NCI-H2081 treated with DMSO at 0.1 percent for 48 hours (cell line): ENCODE measurements at places on chromosomes 12 and 14.

GRCh38 chr12:9404031-9404430 lies 195.8 kb upstream of the PZP start:
- no peak for DNase-seq

DNA sequence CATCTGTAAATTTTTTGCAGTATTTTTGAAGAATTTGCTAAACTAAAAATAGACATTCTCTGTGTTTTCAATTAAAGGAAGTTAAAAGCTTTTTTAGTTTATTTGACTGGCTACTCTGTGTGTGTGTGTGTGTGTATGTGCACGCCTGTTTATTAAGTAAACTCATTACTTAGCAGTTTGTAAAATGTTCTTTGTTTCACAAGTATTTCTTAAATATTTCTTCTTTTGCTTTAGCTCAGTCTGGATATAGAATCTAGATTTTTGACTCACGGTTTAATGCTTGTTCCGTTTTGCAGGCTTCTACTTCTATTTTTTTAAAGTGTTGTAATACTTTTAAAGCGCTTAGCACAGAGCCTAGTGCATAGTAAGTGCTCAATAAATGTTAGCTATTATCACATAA lies 46.5 kb upstream of the KCNMB4 start:
- no peak for DNase-seq

DNA sequence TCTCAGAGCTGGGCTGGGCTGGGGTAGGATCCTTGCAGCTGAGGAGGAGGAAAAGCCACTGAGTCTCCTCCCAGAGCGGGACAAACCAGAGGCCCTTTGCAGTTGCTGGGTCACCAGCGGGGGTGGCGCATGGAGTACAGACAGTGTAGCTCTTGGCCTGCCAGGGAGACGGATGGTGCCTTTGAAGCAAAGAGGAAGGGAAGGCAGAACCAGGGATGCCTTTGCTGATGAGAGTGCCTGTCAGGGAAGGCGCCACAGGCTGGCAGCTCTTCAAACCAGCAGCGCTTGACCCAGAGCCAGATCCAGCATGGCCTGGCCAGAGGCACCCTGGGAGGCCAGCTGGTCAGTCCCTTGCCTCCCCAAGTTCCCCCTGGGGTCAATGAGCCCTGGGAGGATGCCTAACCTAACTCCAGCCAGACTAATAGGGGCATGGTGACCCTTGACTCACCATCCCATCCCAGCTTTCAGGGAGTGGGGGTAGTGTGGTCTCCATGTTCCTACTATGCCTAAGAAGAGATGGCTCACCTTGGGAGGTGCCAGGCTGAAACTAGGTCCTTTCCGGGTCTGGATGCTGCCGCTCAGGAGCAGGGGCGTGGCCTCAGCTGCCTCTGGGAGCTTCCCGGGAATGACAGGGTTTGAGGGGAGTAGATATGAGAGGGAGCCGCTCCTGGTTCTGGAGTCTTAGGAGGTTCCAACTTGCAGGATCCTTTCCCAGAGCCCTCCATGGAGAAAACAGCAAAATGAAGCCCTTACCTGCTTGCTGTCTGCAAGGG lies 19.8 kb downstream of the VASH1 start:
- no peak for DNase-seq

DNA sequence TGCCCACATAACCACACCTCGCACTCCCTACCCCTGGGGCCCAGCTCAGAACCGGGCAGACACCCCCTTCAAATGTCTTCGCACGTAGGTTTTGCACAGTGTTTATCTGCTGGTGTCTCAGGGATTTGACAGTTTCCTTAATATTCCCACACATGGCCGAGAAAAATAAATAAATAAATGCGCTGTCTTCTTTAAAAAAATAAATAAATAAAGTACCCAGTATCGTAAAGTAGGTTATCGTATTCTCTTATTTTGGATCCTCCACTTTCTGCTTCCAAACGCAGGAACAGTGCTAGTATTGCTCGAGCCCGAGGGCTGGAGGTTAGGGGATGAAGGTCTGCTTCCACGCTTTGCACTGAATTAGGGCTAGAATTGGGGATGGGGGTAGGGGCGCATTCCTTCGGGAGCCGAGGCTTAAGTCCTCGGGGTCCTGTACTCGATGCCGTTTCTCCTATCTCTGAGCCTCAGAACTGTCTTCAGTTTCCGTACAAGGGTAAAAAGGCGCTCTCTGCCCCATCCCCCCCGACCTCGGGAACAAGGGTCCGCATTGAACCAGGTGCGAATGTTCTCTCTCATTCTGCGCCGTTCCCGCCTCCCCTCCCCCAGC lies 710 bp upstream of the FOS start:
- DNase-seq, result no peak

- no peak for DNase-seq
These were observed 15.7 kb upstream of the SLC10A1 start for GRCh38 chr14:69812711-69813110.

GRCh38 chr14:61360796-61361525 lies 39.6 kb downstream of the PRKCH start:
- DNase-seq, result no peak

DNA sequence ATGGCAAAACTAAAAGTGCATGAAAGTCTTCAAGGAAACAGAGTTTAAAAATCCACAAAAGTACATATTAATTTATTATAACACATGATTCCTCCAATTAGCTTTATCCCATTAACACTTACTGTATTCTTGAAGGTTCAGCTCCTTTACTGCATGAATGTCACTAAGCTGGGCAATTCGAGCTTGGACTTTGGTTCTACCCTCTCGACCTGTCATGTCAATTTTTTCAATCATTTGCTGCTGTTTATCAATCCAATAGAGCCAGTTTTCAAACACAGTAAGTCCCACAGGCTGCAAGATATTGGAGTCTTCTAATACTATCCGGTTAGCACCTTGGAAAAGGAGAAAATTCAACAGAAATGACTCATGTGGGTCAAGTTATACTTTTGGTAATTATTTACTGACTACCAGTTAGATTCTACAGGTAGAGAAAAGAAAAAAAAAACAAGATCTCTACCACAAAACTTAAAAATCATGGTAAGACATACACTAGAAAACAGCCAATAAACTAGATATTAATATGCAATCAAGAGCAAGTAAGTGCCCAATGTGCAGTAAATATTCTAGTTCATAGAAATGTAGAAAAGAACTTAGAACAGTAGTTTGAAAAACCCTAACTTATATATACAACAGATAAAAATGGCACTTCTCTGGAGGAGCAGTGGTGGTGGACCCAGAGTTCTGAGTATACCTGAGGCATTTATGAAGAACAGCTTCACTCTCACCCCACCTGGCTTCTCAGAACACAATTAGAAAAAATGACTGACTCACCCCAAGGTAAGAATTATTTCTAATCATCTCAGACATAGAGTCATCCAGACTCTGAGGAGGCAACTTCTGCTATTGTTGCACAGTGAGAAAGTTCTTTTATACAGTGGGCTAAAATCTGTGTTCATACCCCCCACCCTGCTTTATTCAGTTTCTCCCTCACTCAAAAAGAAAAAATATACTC lies 67.7 kb downstream of the BCL2L14 start:
- DNase-seq, result no peak

DNA sequence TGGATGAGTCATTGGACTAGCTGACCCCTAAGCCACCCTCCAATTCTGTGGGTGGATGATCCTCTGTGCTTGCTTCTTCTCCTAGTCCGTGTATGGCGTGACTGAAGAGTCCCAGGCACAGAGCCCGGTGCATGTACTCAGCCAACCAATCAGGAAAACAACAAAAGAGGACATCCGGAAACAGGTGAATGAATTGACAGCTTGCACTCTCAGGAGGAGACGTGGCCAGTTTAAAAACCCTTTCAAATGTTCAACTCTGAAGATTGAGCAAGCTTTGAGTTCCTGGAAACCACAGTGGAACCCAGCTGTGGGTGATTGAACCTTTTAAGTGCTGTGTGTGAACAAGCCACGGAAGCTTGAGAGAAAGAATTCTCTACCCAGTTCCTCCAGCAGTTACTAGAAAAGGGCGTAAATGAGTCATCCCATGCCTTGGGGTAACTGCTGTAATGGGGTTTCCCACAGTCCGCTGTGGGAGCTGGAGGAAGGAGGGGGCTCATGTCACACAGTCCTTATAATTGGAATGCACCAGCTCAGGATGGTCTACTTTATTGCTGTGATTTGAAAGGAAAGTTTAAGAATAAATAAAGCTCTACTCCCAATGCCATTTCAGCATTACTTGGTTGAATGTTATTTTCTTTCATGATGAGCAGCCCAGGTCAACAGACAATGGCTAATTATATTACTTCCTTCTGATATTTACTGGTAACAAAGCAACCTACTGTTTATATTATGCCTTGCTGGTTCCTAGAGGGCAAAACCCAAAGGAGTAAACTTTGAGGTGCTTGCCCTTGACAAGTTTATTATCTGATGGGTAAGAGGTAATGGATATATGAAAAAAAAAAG lies 417.0 kb downstream of the DPF3 start:
- DNase-seq, result no peak

DNA sequence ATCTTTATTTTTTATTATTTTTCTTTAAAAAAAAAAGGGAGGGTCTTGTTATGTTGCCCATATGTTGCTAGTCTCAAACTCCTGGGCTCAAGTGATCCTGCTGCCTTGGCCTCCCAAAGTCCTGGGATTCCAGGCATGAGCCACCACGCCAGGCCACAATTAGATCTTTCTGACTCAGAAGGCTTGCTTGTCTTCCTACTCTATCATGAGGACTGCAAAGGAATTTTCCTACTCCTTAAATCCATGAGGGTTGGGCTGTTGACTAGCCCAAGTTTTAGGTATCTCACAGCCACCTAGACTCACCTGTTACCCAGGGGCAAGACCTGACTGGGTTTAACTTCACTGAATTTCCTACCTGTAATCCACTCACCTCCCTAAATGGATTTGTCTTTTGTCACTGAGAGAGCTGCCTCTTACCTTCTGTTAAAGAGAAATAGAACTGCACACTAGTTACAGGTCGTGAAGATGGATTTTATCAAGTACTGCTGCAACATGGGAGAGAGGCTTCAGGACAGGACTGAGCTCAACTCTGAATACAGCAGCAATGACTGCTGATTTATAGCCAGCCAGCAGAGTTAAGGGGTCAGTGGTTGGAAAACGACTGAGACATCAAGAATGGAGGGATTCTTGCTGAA lies 72.3 kb downstream of the B4GALNT3 start:
- no peak for DNase-seq

GRCh38 chr12:14138495-14138894 lies 157.1 kb upstream of the GRIN2B start:
- no peak for DNase-seq

DNA sequence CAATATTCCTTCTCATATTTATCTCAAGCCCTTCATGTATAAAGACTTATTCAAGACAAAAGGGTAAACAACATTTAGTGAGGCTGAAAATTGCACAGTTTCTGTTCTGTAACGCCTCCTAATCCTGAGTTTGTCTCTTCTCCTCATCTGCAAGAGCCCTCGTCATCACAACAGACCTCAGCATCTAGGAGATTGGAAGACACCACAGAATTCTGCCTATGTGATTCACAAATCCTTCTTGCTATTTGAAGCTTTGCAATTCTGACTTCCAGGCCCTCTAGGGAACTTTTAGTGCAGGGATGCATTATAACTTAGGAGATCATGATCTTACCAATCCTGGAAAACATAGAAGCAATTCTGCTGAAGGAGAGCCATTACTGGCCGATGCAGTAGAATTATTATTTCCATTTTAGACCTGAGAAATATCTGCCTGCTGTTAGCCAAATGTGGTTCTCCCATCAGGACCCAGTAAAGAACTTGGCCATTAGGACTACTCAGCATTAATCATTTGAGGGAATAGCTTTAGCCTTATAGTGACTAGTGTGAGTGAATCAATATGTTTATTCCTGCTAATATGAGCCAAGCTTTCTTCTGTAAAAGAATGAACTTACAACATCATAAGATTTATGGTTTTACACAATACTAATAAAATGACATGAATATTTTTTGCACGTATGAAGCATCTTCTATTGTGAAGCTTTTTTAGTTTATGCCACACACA lies 119.5 kb downstream of the ANO4 start:
- no peak for DNase-seq

GRCh38 chr12:122669397-122670070 lies 33.6 kb downstream of the HCAR2 start:
- no peak for DNase-seq

GRCh38 chr12:31488737-31489338 lies 102.1 kb downstream of the DENND5B start:
- DNase-seq, result no peak

- DNase-seq, result no peak
These were observed 152.1 kb downstream of the ADGRD1 start for GRCh38 chr12:131105736-131106348.

- no peak for DNase-seq
These were observed 117.4 kb downstream of the FOXN3 start for GRCh38 chr14:89299587-89299986.

DNA sequence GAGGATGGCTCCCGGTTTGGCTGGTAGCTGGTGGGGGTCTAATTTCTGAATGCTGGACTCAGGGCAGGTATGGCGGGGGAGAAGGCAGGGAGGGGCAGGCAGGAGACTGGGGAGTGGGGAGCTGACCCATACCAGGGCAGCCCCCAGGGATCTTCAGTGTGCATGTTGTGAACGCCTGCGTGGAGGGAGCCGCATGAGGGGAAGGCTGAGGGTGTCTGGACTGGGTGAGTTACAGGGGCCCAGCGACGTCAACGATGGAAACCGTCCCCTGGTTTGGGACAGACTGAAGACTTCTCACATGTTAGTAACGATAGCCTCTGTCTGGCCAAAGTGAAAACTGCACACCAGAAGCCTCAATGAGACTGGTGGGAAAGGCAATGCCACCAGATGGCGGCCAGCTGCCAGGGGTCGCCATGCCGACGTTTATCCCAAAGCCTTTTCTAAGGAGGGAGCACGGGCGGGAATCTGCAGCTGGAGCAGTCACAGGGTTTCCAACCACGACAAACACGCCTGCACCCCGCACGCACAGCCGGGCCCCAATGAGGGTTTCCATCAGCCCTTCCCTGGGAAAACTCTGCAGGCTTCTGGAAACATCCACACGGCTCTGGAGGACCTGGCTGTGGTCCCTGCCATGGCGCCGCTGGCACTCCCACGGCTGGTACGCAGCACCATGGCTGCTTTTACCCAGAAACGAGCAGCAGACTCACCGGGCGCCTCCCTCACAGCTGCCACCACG lies 14.0 kb downstream of the PGAM5 start:
- no peak for DNase-seq

GRCh38 chr12:124270671-124271070 lies 24.2 kb upstream of the RFLNA start:
- DNase-seq, result no peak

- no peak for DNase-seq
These were observed 467.1 kb upstream of the SOX5 start for GRCh38 chr12:24416423-24417109.
